NCI-H2107 (cell line): ENCODE measurements at places on chromosomes 13 and 19.

GRCh38 chr13:32594157-32594738 lies 8.0 kb downstream of the PDS5B start:
- DNase-seq: no peak

DNA sequence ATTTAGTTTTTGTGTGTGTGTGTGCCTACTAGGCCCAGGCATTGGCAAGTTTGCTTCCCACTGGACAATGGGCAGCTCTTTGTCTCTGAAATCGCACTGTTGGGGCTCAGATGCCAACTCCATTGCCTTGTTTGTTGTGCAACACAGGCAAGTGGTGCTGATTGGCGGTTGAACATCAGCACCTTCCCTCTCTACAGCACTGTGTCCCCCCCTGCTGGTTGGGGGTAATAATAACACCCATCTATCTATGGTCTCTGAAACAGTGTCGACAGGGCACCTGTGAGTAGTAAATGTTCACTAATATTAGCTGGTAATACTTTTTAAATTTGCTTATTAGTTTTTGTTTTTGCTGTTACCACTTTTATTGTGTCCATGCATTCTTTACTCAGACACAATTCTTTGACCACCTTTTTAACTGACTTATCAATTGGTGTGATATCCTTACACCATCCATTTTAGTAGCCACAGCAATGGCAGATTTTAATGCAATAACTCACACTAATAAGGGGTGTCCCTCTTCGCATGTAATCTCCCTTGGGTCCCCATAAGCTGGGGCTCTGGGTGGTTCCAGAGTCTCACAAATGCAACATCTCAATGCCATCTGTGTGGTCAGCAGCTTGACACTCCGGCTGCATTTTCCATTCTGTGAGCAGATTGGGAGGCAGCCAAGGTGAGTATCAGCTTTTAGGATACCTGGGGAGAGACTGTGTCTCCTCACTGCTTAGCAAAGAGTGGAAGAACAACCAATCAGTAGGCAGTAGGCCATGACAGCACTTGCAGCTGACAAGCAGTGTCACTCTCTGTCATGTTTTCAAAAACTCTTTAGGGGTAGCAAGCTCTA lies 47.7 kb upstream of the UQCRFS1 start:
- DNase-seq: no peak

DNA sequence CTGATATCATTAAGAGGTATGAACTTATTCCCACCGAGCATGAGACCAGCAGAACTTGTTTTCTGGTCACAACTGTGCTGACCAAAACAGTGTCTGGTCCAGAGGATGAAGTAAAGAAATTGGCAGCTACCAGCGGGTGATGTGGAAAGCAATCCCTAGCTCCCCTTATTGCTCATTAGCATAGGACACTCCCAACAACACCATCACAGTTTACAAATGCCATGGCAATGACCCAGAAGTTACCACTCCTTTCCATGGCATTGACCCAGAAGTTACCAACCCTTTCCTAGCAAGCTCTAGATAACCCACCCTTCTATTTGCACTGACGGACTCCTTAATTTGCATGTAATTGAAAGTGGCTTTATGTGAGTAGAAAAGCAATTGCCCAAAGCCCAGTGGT lies 1856.1 kb downstream of the OLFM4 start:
- no peak for DNase-seq

DNA sequence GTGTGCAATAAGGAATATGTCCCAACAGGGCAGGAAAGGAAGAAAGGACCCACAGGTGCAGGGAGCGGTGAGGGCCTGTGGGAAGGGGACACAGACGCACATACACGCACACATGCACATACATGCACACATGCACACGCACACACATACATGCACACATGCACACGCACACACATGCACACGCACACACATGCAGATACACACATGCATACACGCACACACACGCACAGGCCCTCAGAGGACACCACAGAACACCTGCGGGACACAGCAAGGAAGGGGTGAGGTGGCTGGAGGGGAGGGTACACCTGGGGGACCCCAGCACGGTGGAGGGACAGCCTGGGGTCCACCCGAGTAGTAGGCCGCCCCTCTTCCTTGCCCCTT lies 12.9 kb downstream of the PIP5K1C start:
- DNase-seq: no peak

GRCh38 chr19:46713781-46714443 lies 3.0 kb downstream of the PRKD2 start:
- peak; percentile 78 for DNase-seq

GRCh38 chr19:45528744-45529419 lies 21.6 kb downstream of the VASP start:
- DNase-seq: no peak
